ENCODE measurements at places on chromosomes 3 and 15.

- no peak for DNase-seq
These were observed 30.9 kb upstream of the MANF start for GRCh38 chr3:51354172-51354571.

DNA sequence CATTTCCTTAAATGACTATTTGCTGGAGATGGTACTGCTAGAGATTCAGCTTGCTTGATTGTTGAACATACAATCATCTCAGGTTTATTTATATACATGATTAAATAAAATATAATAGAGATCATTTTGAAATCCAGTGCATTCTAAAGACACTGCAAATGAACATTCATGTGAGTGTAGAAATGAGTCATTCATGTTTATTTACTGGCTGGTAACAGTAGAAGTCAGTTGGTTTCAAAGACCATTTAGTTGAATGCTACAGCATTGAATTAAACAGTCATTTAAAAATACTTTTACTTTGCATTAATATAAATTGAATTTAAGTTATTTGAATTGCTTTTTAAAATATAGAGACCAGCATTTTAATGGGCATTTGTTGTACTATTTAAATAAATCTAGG lies 551.9 kb upstream of the GOLIM4 start:
- no peak for DNase-seq

- no peak for DNase-seq
These were observed 104.7 kb downstream of the UNC13C start for GRCh38 chr15:54082836-54083492.

DNA sequence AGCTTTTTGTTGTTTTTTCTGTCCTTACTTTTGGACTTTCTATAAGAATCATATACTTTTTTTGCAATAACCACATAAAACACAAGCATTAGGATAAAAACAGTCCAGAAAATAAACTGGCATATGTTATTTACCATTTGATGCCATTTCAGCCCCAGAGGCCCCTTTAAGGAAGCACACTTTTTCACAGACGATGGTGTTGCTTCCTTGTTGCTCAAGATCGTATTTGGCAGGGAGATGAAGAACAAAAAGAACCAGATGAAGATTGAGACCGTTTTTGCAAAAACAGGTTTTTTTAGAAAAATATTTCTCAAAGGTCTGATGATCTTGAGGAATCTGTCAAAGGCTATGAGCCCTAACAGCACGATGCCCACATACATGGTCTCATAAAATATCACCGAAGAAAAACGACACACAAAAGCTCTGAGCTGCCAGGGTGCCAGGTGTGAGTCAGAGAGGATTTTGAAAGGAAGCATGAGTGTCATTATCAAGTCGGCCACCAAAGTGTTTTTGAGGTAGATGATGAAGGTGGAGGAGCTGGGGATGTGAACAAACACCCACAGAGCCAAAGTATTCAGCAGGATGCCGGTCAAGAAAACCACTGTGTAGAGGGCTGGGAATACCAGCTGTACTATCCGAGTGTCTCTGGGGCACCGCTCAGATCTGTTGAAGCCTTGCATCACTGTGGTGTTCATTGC lies 902 bp downstream of the P2RY13 start:
- DNase-seq: no peak

DNA sequence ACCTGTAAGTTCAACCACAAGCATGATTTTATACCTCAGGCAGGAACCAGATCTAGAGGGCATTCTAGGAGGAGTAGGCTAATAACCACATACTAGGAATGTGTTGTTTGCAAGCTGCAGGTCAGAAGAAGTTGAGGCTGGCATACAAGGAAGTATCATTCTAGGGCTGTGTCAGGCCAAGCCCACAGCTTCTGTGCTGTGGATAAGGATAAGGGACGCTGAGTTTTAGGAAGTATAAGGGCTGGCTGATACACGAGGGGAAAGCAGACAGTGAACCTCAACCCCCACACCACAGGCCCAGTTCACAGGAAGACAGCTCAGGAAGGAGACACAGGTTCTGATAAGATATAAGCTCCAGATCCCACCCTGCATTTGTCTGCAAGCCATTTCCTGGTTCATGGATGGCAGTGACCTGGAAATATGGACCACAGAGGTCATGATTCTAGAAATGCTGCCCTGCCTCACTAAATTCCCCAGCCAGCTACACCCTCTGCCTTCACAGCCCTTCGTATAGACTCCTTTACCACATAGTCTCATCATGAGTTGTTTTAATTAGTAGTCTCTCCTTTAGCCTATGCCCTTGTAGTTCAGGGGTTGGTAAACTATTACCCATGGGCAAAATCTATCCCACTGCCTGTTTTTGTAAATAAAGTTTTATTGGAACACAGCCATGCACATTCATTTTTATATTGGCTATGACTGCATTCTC lies 260.7 kb downstream of the OPA1 start:
- DNase-seq: no peak

DNA sequence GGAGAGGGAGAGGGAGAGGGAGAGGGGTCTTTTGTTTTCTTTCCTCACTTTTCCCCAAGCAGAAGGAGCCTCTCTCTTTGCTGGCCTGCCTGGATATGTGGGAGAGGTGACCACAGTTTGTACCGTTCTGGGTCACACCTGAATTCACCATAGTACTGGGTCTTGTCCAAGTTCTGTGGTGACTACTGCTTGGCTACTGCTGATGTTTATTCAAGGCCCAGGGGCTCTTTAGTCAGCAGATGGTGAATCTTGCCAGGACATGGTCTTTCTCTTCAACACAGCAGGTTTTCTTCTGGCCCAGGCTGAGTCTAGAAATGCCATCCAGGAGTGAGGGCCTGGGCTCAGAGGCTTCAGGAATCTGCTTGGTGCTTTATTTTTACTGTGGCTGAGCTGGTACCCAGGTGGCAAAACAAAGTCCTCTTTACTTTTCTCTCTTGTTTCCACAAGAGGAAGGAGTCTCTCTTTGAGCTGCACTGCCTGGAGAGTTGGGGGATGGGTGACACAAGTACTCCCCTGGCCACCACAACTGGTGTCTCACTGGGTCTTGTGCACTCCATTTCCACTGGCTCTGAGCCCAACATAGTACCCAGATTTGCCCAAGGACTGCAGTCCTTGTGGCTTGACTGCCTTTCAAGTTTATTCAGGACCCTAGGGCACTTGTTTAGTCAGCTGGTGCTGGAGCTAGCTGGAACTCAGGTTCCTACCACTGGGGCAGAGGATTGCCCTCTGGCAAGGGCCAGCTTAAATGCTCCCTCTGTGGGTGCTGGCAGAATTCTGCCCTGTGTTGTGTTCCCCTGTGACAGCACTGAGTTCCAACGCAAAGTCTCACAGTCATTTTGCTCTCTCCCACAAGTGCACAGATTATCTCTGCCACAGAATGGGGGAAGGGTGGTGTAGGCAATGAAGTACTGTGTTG lies 16.8 kb upstream of the CCNDBP1 start:
- DNase-seq: no peak

DNA sequence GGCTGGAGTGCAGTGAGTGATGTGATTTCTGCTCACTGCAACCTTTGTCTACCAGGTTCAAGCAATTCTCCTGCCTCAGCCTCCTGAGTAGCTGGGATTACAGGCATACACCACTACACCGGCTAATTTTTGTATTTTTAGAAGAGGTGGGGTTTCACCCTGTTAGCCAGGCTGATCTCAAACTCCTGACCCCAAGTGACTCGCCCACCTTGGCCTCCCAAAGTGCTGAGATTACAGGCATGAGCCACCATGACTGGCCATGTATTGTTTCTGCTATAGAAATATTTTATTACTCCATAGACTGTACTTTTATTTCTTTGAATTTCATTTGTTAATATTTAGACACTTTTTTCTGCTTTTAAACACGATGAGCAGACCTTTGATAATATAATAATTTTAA lies 60.4 kb downstream of the GTF2E1 start:
- no peak for DNase-seq

- DNase-seq: no peak
These were observed 27.1 kb downstream of the DNAJC13 start for GRCh38 chr3:132444383-132444782.

- no peak for DNase-seq
These were observed 1.3 kb downstream of the FSIP1 start for GRCh38 chr15:39781147-39781966.

GRCh38 chr15:51536965-51537574 lies 85.5 kb downstream of the DMXL2 start:
- DNase-seq: no peak

GRCh38 chr3:37129871-37130270 lies 44.5 kb downstream of the LRRFIP2 start:
- DNase-seq: no peak

DNA sequence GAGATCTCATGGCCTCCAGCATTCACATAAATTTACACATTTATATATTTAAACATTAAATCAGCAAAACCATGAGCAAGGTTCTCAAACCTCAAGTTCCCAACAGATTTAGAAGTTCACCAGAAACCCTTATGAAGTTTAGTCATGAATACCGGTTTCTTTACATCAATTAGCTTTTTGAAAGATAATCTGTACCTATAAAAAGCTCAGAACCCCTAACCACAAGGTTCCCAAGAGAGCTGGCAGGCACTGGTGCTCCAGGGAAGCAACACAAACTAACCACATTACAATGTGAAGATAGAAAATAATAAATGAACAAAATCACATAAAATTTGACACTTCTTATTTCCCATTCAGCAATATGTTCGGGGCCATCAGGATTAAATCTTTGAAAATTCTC lies 150.9 kb downstream of the FBN1 start:
- no peak for DNase-seq

GRCh38 chr15:92647467-92648163 lies 8.0 kb downstream of the FAM174B start:
- DNase-seq: no peak

GRCh38 chr3:16252988-16253387 lies 11.8 kb downstream of the DPH3 start:
- no peak for DNase-seq

DNA sequence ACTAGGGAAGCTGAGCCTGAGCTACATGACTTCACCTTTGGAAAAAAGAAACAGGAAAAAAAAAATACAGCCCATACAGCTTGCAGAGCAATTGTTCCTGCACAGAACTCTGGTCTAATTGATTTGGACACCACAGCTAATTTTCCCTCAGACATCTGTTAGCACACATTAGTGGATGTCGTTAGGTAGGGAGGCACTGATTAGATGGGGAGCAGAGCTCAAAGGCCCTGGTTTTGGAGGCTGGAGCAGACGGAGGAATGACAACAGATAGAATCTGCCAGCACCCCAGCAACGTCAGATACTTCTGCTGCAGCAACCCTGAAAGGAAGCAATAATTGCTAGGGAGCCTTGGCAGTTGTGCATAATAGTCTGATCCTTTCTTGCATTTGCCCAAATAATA lies 398.9 kb downstream of the LSAMP start:
- no peak for DNase-seq

- DNase-seq: no peak
These were observed 40.0 kb downstream of the ASB7 start for GRCh38 chr15:100642213-100642949.
